Spleen (tissue), 13 donors: ENCODE measurements at places on chromosomes 5 and 9. TPM values are rescaled to one million over a fixed set of nuclear protein-coding genes. Genes with fewer than 3 reads are reported as not detected.

Gene EQTN
- polyA plus RNA-seq: 0.35 TPM

Gene GZMA
- 21.9 TPM for polyA plus RNA-seq

Gene CAMK2A
- 0.03 TPM for polyA plus RNA-seq

Gene SPATA31C1
- polyA plus RNA-seq: not detected

Gene DNAJC25
- 3.3 TPM for polyA plus RNA-seq

Gene RFESD
- 2.5 TPM for polyA plus RNA-seq

Gene CARTPT
- not detected for polyA plus RNA-seq

Gene RASGRF2
- 1.6 TPM for polyA plus RNA-seq

Gene TLE1
- polyA plus RNA-seq: 53.6 TPM

Gene LIX1
- 0.06 TPM for polyA plus RNA-seq

Gene SPINK4
- polyA plus RNA-seq: 0.67 TPM

Gene SHISAL2B
- not detected for polyA plus RNA-seq

Gene TMEM174
- not detected for polyA plus RNA-seq

Gene F2RL1
- 0.70 TPM for polyA plus RNA-seq

Gene DMGDH
- 0.20 TPM for polyA plus RNA-seq

Gene HOMER1
- 0.39 TPM for polyA plus RNA-seq

Gene BHMT2
- polyA plus RNA-seq: 0.17 TPM
